ENCODE measurements at places on chromosomes 16 and 17. TPM values are rescaled to one million over a fixed set of nuclear protein-coding genes. Genes with fewer than 3 reads are reported as not detected.

TMEM238L gene
- total RNA-seq: not detected

TPSG1 gene
- not detected for total RNA-seq

SDR42E1 gene
- total RNA-seq: 9.7 TPM

MAP2K4 gene
- 45.1 TPM for total RNA-seq

VAT1L gene
- total RNA-seq: not detected

MPP2 gene
- 9.3 TPM for total RNA-seq

CD300H gene
- 18.3 TPM for total RNA-seq

KDM6B gene
- 120 TPM for total RNA-seq

SLC13A2 gene
- total RNA-seq: not detected

GRCh38 chr16:69566981-69567680, 1.4 kb downstream of the NFAT5 start:
- DNase-seq: peak; percentile 33

DNA sequence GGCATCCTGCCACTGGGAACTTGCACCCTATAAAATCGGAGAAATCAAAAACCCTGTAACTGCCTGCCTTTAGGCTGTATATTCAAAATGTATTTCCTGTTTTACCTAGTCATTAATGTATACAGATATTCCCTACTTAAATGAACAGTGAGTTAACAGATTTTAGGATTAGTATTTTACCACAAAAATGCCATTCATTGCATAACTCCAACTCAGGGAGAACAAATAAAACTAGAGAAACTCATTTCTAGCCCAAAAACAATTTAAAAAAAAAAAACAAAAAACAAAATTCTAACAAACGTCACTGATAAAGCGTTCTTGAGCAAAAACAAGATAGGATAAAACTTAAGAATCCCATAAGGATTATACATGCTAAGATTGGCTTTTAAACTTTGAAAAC, 3.7 kb upstream of the DHX33 start:
- DNase-seq: no peak

- DNase-seq: no peak
Measured at GRCh38 chr16:87369117-87369765, 14.3 kb downstream of the FBXO31 start.

DNA sequence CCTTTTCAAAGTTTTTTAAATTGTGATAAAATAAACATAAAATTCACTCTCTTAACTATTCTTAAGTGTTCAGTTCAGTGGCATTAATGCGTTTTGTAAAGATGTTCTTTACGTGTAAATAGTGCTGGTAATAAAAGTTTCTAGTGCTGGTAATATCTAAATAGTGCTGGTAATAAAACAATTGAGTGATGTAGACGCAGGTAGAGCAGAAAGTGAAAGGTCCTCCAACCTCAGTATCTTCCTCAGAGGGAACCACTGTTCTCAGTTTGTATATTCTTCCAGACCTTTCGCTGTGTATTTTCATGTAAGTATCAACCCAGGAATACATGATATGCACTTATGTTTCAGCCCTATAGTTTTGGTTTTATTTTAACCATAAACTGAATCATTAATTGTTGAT, 53.1 kb downstream of the CLEC16A start:
- no peak for DNase-seq

DNA sequence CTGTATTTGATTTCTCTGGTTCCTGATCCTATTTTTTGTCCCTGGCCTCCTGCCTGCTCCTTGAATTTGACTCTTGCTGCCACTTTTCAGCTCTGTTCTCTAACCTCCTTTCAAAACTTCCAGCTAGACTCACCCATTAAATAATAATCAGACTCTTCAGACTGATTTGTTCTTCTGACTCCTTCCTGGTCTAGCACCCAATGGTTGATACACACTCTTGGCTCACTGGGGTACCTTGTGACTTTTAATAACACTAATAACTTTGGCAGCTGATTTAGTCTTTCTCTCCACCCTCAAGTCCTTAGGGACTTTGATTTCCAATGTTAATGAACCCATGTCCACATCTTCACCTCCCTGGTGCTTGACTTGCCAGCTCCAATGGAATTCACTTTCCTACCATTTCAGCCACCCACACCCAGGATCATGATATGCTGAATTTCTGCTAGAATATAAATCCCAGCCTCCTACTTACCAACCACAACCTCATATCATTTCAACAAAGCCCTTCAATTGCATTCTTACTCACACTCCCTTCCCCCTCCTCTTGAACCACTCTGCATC, 19.7 kb upstream of the C16orf82 start:
- DNase-seq: no peak

- DNase-seq: no peak
Measured at GRCh38 chr17:56773124-56773523, 60.6 kb downstream of the C17orf67 start.

GRCh38 chr16:69397821-69398521, 12.2 kb upstream of the TERF2 start:
- no peak for DNase-seq

DNA sequence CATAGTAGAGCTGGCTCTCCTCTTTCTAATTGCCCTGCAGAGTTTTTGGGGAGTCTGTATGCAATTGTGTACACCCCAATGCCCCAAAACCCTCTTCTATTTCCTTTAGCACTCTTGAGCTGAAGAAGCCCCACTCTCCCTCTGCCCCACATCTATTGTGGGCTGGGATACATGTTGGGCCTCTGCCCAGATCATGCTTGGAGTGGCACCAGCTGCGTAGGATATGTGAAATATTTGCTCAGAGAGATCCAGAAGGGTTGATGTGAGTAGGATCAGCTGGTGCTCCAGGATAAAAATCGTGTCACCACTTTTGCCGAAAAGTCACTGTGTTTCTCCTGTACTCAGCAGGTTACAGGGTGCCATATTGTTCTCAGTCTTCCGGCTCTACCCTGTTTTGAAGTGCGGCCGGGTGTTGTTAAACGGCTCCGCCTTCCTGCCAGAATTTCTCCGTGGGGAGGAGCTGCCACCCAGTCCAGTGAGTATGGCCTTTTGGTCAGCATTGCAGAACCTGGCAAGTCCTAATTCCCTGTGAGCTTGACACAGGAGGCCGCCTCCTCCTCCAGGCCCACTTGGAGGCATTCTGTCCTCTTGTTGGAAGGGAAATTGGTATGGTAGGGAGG, 664.5 kb downstream of the WWOX start:
- no peak for DNase-seq

DNA sequence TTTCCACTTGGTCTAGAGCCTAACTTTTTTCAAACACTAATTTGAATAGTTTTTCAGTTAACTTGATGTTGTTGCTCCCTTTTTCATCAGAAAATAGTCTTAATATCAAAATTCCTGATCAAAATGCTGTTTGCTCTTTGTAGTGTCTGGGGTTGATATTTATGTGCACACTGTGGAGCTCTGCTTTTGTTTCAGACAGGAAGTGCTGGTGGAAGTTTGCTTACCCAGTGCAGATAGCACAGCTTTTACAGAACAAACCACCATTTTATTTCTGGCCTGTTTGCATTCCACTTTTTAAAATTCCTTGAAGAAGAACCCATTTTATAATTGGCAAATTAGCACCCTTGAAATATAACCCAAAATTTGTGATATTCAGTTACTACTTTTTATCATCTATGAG, 125.4 kb downstream of the MRTFB start:
- DNase-seq: peak; percentile 53

DNA sequence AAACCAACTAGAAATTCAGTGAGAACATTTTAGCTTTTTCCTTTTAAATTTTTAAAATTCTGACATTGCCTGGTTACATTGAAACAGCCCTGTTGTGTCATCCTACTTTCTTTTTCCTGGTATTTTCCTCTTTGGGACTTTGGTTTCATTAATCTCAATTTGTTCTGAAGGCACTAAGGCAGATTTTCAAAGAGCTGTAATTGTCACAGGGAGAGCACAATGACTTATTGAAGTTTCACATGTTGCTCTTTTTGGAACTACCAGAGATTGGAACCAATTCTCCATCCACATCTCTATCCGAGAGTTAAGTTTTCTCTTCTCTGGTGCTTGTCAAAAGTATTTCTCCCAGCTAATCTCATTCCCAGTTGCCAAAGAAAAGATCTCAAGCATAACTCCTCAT, 144.7 kb upstream of the TBX2 start:
- no peak for DNase-seq

GRCh38 chr17:32569171-32570080, 82.6 kb downstream of the CDK5R1 start:
- DNase-seq: no peak

DNA sequence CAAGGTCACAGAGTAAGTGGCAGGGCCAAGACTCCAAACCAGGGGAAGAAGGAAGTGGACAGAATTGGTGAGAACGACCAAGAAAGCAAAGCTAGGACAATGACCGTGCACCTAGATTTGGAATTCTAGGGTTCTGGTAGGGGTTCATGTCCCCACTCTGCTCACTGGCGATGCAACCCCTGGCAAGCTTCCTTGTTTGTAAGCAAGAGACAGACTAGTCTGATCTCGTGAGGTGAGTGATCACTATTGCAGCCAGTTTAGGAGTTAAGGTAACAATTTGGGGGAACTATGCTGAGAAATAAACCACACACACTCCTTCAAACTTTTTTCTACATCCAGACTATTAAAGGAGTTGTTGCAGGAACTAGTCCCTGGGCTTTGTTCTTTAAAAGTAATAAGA, 48.1 kb downstream of the XPO6 start:
- no peak for DNase-seq

DNA sequence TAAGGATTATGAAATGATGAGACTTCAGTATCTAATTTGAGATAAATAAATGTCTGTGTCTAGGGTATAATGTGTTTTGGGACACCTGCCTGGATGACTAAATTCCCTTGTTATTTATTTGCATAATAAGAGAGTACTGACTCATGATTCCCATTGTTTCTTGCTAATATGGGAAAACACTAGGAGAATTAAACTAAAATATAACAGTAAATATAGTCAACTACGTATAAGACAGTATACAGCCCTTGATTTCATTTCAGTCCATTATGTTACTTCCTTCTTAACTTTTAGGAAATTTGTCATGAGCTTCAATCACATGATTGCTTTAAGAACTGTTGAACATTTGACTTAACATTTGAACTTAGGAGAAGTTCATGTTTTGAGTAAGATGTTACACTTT, 62.4 kb downstream of the VMP1 start:
- DNase-seq: no peak

GRCh38 chr16:53848277-53848942, 144.5 kb downstream of the FTO start:
- no peak for DNase-seq

Data from naive thymus-derived CD4-positive, alpha-beta T cell (primary cell).